ENCODE measurements at places on chromosomes 2 and 18.

DNA sequence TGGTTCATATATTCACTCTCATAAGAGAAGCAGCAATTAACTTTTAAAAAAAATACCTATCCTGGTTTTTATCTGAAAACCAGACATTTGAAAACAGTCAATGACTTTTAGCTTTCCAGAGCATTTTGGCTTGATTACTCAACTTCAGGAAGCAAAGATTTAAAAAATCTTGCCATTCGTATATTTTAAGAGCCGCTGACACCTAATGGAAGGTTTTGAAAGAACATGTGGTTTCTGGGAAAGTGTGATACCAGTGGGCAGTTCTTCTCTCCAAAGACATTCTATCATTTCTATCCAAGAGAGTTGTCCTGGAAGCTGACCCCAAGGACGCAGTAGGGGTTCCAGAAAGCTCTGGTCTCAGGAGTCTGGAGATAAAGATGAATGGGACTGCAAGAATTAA lies 234.7 kb downstream of the TTC32 start:
- no peak for DNase-seq

DNA sequence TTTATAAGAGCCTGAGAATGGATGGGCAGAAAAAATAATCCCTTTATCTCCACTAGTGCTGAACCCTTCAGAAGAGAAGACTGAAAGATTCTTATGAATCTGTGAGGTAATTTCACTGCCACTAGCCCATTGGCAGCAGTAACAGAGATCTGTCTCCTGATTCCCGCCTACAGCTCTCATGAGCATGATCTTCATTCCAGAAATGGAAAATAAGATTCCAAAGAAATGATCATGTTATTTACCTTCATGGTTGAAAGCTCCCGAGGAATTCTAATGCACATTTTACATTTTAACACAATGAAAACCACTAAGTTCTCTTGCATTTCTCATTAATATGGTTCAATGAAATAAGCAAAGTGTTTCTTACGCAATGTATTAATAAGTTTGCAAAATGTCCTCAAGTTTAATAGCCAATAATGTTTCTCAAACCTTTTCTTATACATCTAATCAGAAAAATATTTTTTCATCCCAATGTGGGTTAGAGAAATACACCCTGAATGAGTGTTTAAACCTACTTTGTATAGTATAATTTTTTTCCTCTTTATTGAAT lies 905.6 kb downstream of the TMEM182 start:
- no peak for DNase-seq

GRCh38 chr2:232389327-232389726 lies 10.8 kb downstream of the ALPP start:
- DNase-seq: no peak

- DNase-seq: no peak
Observed at GRCh38 chr2:44763275-44763782, 178.2 kb upstream of the SIX3 start.

DNA sequence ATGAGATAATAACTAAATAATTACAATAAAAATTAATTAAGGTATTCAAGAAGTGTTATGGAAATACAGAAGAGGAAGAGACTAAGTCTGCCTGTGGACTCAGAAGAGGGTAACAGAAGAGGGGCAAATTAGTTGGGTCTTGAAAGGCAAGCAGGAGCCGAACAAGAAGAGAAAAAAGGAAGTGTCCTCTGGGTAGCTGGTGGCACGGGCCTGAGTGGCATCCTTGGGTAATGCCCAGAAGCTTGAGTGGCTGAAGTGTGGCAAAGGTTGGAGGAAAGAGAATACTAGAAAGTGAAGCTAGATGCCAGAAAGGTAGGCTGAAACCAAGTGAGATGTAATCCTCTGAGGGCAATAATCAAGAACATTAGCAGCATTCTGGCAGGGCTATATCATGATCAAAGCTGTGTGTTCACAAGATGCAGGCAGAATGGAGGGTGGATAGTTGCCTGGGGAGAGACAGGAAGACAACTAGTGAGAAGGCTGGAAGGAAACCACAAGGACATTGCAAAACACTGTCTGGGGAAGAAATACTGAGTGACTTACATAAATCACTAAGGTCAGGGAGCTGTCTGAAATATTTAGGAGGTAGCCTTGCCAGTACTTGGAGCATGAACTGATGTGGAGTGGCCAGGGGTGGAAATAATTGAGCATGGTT lies 16.2 kb downstream of the DOCK10 start:
- peak; percentile 29 for DNase-seq

GRCh38 chr2:26144953-26145680 lies 27.8 kb upstream of the GAREM2 start:
- peak; percentile 71 for DNase-seq

DNA sequence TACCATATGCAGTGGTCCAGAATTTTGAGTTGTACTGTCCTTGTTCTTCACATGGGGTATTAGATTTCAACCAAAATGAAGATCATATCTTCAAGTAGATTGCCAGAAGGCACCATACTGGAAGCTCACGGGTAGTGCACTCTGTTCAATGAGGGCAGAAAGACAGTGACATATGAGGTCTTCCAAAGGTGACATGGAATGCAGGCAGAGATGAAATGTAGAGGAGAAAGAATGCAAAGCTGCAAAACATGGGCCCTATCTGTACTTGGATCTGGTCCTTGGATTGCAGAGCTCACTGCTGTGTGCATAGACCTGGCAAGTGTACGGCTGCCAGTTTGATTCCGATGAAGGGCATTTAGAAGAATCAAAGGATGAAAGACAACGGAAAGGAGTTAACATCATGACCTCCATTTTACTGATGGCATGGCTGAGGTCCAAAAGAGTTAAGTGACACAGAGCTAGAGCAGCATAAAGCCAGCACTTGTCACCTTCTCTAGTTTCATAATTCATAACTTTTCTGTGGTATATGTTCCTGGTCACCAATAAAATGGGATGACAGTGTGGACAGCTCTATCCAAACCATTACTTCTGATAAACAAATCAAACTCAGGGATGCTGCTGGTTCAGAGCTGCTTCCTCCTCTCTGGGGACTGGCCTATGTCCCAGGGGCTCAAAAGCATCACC lies 64.7 kb downstream of the BCL2 start:
- no peak for DNase-seq

DNA sequence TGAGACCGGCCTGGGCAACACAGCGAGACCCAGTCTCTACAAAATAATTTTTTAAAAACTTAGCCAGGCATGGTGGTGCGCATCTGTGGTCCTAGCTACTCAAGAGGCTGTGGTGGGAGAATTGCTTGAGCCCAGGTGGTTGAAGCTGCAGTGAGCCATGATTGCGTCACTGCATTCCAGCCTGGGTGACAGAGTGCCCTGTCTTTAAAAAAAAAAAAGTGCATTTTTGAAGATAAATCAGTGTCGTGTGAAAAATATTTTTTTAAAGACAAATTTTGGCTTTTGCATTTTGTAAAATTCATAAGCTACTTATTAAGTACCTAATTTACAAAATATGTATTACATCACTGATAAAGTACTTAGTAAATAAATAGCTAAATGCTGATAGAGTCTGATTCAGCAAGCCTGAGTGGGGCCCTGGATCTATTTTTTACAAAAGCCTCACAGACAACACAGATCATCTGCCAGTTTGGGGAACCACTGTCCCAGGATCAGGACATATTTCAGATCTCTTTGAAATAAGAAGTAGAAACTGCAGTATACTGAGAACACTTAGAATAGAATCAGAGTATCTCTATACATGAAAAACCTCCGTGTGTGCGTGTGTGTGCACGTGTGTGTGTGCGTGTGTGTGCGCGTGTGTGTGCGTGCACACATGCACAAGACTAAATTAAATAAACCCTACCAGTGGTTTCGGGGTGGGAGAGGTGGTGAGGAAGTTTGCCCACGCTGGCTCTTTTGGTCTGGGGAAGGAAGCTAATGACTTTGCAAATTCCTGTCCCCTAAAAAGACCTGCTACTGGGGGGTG lies 61.6 kb downstream of the AAK1 start:
- no peak for DNase-seq

- peak; percentile 1 for DNase-seq
Observed at GRCh38 chr2:198374375-198375082, 570.1 kb downstream of the PLCL1 start.

DNA sequence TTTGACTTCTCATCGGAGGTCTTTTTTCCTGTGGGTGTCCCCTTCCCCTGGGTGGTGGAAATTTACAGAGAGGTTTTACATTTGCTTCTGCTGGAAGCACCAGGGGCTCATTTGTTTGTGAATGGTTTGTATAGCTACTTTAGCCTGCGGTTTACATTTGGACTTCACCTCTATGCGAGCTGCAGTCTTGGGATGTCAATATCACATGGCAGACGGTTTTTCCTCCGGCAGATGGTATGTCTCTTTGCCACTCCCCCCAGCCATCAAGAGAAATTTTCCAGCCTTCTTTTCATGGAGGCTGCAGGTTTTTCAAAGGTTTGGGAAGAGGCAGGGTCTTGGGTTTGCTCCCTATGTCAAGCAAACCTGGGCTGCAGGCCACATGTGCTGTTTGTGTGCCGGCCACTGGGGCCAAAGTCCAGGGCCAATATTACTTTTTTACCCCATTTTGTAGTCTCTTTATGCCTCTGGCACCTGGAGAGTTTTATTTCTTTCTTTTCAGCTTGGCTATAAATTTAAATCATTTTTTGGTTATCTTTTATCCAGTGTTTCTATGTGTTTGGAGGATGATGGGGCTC lies 23.9 kb upstream of the BOD1L2 start:
- no peak for DNase-seq

DNA sequence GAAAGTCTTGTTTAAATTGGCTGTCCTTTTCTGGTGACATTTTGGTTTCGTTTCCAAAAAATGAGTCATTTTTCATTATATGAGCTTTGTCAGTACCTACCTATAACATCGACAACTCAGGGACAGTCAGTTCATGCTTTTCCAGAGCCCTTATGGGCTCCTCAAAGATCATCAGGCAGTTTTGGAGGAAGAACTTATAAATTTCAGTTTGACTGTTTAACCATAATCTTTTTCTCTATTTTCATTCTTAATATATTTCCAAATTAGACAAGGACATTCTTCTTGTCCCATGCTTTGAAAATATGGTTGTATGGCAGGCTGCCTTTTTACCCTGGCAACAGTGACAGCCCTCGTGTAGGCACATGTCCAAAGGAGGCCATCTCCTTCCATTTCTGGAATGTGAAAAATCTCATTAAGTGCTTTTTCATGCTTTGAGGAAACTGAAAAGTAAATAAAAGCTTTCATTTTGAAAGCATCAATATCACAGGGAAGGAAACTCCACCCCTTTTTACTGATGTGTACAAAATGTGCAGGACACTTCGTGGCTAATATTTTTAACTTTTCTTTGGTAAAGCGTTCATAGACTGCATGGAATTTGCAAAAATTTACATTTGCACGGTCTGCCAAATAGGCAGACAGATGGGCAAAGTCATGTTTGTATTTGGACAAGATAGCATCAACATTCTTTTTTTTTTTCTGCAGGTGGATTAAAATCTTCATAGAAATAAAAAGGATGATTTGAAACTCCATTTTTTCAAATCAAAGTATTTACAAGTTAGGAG lies 7.2 kb upstream of the PROC start:
- DNase-seq: peak; percentile 23

DNA sequence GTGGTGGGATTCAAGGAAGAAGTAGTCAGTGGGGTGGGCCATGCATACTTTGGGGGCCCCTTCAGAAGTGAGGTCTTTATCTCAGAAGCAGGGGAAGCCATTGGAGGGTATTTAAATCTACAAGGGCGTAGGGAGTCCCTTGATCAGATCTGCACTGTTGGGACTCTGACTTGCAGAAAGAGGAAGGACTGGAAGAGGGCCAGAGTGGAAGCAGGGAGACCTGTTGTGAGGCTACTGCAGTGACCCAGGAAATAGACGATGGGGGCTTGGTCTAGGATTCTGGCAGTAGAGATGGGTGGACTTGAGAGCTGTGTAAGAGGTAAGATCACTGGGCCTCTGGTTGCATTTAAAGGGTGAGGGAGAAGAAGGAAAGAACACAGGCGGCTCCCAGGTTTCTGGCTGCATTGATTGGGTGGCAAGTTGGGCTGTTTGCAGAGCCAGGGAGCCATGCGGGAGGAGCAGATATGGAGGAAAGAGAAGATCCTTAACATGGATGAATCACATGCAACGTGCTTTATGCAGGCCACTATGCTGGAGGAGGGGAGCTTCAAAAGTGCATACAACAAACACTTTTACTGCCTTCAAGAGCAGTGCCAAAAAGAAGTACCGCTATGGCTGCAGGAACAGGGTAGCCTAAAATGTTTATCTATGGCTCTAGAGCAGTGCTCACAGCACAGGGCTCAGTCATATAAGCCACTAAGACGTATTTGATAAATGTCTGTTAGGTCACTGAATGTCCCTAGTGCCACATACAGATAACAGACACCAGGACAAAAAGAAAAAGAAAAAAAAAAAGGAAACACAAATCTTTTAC lies 2.3 kb downstream of the SFXN5 start:
- DNase-seq: no peak

GRCh38 chr2:28621172-28622100 lies 125.6 kb downstream of the PLB1 start:
- peak; percentile 98 for DNase-seq

DNA sequence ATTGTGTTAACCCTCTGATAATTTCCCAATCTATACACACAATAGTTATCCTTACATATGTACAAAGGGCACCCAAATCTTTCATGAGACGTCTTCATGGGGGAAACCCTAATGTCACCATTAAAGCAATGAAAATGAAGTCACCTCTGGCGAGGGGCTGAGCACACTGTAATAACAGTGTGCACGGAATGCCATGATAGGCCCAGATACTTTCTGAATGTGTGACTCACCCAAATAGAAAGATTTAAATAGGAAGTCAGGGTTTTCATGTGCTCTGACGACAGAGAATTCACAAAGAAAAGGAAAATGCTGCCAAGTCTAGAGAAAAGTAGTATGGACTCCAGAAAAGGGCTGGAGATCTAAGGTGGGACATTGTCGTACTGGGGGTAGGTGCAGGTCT lies 128.3 kb downstream of the SATB2 start:
- no peak for DNase-seq

DNA sequence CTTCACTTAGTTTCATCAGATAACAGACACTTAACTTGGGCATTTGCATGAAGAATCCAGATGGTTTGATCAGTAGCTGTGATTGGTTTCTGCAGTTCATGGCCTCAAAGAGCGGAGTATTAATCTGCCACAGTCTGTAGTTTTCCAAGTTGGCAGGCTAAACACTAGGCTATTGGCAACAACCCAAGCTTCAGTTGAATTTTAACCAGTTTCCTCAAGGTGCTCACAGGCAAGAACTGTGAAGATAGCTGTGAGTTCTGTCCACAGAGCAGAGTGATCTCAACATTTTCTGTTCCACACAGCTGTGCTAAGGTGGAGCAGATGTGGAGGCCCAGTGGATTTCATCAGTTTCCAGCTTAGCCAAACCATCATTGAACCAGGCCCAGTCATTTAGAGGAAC lies 469.5 kb upstream of the LINC00305 start:
- DNase-seq: no peak

DNA sequence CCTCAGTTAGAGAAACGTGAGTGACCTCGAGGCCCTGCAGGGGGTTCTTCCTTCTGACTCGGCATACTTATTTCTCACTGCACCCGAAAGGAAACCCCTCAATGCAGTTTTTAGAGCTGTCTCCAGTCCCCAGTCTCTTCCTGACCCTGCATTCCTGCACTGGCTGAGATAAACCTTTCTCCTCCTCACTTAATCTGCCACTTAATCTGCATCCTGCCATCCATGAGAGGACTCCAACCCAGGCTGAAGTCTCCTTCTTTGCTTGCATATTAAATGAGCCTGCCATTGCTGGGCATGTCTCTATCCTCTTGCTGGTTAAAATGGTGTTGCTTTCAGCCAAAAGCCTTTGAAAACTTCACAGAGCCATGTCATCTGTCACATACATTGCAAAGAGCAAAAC lies 125.6 kb upstream of the GATA6 start:
- no peak for DNase-seq

- DNase-seq: peak; percentile 15
Observed at GRCh38 chr2:161199912-161200701, 39.9 kb downstream of the TANK start.

- no peak for DNase-seq
Observed at GRCh38 chr2:164975891-164976290, 20.6 kb upstream of the SLC38A11 start.

GRCh38 chr2:172673056-172673683 lies 62.5 kb upstream of the RAPGEF4 start:
- DNase-seq: no peak

All from CD4-positive, alpha-beta T cell treated with Interleukin-17A for 1 hour (primary cell).